ENCODE measurements at places on chromosomes 3 and 15.

DNA sequence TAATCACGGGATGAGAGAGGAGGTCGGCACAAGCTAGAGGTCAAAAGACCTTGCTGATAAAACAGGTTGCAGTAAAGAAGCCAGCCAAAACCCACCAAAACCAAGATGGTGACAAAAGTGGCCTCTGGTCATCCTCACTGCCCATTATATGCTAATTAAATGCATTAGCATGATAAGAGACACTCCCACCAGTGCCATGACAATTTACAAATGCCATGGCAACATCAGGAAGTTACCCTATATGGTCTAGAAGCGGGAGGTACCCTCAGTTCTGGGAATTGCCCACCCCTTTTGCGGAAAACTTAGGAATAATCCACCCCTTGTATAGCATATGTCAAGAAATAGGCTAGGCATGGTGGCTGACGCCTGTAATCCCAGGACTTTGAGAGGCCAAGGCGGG is 4.3 kb upstream of the ULK4 start:
- DNase-seq: no peak

DNA sequence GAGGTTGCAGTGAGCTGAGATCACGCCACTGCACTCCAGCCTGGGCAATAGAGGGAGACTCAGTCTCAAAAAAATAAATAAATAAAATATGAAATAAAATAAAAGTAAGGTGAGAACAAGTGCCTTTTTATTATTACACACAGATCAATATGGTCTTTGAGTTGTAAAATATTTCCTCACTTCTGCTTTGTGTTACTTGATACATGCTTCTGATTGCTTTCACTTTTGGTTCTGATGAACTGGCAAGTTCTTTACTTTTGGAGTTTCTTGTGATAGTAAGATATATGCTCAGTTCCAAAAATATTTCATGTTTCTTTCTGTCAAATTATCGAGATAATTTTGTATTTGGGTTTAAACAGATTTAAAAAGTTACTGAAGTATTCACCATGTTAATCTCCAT is 16.6 kb upstream of the GYG1 start:
- no peak for DNase-seq

DNA sequence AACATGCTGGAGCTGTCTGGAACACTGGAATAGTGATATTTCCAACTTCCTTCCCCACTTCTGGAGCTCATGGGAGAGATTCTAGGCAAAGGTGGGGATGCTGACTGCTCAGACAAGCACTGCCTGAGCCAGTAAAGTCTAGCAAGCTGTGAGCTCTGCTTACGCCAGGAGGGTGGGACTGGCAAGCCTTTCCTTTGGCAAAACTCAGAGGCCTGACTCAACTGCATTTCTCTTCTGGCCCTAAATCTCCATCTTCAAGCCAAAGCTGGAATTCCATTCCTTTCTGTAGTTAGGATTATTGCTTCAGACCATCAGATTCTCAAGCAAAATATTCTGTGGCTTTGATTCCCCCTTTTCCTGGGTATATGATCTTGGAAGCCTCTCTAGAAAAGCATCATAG is 20.3 kb upstream of the EPB42 start:
- no peak for DNase-seq

DNA sequence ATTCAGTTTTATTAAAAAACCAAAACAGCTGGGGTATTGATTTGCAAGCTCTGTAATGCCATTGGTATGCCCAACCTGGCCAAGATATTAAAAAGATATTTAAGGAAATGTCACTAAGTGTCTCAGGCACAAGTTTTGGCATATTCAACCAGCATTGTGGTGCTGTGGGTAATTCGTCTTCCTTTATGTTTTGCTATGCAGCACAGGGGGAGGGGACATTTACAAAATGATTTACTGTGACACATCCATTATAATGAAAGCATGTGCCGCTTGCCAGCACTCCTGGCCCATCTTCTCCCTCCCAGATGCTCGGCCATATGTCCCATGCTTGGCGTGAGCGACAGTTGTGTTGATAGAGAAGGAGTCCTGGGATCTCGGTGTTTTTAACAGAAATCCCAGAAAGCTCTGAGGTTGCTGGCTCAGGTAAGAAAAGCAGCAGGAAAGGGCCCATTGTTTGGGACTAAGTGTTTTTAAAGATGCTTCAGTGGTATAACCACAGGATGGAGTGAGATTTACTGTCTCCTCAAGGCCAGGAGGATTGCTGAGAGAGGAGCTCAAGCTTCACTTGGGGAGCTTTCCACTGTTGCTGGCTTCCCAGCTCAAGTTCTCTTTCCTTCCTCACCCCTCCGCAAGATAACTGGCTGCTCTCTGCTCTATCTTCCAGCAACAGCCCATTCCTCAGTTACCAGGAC is 158.2 kb upstream of the TSC22D2 start:
- DNase-seq: no peak

- no peak for DNase-seq
Observed at GRCh38 chr3:160447544-160447943, 2.0 kb downstream of the TRIM59 start.

- DNase-seq: no peak
Observed at GRCh38 chr15:71817351-71817750, 7.0 kb downstream of the NR2E3 start.

DNA sequence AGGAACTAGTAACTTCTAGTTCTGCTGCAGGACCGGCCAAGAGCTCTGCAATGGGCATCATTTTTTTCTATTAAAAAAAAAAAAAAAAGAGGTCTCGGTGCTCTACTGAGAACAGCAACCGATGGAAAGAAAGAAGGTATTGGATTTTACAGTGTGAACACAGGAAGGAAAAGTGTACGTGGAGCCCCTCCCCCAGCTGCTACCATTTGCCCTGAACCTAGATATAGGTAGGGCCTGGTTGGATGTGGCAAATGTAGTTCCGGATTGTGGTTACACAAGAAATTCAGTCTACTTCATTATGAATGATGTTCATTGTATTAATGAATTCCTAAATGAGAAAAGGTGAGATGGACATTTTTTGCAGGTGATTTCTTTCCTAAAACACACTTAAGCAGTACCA is 17.9 kb upstream of the PPARG start:
- no peak for DNase-seq

DNA sequence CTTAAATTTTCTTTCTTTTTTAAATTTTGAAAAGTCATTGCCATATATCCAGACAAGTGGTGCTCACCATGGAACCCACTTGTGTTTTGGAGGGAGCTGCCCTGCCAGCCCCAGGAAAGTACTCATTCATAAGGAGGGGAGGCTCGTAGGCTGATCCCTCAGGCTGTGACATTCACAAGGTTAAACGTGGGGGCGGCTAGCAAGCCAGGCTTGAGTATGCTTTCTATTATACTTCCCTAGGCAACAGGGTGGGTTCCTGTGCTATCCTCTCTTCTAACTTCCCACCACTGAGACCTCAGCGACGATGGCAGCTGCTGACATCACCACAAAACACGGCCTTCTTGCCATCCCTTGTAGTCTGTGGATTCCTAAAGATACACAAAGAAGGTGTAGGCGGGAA is 160.5 kb upstream of the C2CD4B start:
- DNase-seq: no peak

GRCh38 chr15:36506733-36507356 is 72.6 kb upstream of the CDIN1 start:
- no peak for DNase-seq

- DNase-seq: no peak
Observed at GRCh38 chr3:38731522-38731921, 82.0 kb upstream of the SCN5A start.

DNA sequence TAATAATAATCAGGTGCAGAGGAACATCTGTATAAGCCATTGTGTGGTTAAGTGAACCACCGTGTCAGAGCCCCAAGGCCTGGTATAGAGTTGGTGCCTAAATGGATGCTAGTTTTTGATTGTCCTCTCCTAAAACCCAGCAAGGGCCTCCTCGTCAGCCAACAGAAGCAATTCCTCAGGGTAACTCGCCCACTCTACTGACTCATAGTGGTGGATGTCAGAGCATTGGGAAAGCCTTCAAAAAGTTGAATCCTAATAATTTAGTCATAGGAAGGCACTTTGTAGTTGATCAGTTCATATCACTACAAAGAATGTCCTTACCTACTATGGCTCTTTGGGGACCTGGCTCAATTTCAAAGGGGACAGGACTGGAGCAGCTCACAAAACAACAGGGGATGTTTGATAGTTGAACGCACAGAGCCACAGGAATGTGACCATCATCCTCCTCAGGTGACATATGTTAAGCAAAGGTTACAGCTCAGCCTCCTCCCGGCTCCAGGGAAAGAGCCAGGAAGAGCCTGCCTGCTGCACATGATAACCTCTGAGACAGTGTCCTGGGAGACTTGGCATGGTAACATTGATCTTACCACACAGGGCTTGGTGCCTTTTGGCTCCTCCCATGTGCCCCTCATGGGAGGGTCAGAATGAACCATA is 338.7 kb downstream of the CLSTN2 start:
- DNase-seq: no peak

DNA sequence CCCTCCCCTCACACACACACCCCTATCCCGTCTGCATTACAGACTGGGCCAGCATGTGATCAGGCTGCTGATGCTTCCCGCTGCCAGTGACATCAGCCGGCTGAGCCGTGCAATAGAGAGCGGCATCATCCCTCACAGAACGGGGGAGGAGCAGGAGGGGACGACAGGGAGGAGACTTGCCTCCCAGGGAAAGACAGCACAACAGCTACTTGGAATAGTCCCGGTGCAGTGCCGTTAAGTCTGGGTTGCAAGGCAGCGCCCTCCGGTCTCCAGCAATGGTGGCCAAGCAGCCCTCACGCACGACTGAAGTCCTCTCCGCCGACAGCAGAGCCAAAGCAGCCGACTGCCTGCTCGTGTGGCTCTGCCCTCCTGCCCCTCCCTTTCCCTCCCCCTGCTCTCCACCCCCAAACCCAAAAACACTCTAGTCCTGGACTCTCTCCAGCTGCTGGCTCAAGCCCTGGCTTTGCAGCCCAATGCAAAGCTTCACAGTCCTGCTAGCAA is 31.5 kb upstream of the RPS17 start:
- DNase-seq: no peak

DNA sequence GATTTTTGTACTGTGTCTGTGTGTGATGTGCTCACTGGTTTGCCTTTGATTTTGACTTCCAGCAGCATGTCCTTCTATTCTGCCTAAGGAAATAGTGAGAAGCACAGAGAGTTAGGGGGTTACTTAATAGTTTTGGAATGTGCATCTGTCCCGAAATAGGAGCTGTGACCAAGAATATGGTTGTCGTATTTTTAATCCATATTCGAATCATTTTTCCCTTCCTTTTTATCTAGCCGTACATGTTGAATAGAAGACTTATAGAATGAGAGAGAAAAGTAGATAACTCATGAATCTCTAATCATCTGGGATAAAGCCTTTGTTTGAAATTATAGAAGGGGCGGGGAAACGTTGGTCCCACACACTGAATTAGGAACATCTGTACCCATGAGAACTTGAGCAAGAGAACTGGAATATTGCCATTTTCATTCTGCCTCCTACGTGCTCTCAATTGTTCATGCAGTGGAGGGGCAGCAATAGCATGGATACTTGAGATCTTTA is 23.6 kb downstream of the CRTC3 start:
- DNase-seq: no peak

DNA sequence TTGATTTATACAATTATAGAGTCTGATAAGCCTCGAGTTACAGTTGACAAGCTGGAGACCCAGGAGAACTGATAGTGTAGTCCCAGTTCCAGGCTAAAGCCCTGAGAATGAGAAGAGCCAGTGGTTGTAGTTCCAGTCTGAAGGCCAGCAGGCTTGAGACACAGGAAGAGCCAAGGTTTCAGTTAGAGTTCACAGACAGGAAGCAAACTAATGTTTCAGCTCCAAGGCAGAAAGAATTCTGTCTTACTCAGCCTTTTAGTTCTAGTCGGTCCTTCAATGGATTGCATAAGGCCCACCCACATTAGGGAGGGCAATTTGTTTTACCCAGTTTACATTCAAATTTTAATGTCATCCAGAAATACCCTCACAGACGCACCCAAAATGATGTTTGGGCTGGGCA is 102.7 kb downstream of the CDIN1 start:
- DNase-seq: no peak

- no peak for DNase-seq
Observed at GRCh38 chr3:133983576-133984560, 45.9 kb downstream of the SLCO2A1 start.

DNA sequence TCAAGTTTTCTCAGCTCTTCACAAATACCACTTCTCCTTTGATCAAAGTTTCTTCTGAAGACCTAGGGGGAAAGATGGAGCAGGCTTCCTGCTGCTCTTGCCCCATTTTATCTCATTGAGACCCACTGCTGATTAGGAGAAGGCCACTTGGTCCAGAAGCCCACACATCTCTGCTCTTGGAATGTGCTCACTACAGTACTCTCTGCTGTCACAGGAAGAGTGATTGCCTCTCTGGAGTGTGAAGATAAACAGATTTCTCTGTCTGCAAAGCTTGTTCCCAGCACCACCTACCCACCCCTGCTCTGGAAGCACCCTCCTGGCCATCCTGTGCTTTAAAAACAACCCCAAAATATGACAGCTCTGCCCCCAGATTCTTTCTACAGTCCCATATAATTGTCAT is 41.3 kb upstream of the PRTG start:
- DNase-seq: no peak

DNA sequence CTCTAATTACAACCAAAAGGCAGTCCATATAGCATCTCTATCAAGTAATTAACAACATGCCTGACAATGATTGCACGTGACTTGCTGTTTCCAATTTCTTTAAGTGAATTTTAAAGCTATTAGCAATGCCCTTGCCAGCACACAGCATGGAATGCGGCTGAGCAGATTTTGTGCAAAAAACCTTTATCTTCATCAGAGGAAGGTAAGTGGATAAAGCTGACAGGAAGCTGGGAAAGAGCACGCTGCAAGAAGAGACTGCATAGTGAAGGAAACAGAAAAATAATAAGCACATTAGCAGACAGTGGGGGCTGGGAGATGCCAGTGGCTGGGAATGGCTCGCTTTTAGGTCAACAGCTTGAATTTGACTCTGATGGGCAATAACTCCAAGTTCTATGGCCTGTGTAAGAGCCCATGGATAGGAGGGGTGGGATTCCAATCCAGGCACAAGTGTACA is 138.8 kb downstream of the PDZRN3 start:
- DNase-seq: no peak

GRCh38 chr15:41858756-41859155 is 20.1 kb downstream of the PLA2G4B start:
- DNase-seq: no peak

DNA sequence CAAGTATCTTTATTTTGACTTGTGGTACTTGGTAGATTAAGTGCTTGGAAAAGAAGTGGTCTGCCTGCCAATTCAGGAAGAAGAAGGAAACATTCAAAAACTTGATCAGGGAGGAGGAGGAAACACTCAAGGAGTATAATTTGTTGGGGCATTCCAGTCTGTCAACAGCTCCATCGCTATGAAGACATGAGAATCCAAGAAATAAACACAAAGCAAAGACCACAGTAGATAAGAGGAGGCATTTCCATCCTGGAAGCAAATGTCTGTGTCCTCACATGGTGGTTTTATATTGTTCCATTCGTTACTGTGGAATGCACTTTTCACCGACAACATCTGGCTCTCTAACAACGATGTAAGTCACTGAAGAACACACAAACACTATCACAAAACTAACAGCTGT is 176.1 kb upstream of the FRMD4B start:
- DNase-seq: no peak

- no peak for DNase-seq
Observed at GRCh38 chr3:17972030-17972429, 229.6 kb upstream of the TBC1D5 start.
